Activated T-helper 1 cell treated with anti-CD3 and anti-CD28 coated beads, Interleukin-2, amount 50 U/mL, for 16 hours (primary cell): ENCODE measurements at places on chromosomes 12 and 14.

GRCh38 chr12:116358893-116359761, 81.6 kb upstream of the MED13L start:
- DNase-seq: peak; percentile 47

- no peak for DNase-seq
Measured at GRCh38 chr12:46362895-46363581, 9.5 kb downstream of the SLC38A2 start.

DNA sequence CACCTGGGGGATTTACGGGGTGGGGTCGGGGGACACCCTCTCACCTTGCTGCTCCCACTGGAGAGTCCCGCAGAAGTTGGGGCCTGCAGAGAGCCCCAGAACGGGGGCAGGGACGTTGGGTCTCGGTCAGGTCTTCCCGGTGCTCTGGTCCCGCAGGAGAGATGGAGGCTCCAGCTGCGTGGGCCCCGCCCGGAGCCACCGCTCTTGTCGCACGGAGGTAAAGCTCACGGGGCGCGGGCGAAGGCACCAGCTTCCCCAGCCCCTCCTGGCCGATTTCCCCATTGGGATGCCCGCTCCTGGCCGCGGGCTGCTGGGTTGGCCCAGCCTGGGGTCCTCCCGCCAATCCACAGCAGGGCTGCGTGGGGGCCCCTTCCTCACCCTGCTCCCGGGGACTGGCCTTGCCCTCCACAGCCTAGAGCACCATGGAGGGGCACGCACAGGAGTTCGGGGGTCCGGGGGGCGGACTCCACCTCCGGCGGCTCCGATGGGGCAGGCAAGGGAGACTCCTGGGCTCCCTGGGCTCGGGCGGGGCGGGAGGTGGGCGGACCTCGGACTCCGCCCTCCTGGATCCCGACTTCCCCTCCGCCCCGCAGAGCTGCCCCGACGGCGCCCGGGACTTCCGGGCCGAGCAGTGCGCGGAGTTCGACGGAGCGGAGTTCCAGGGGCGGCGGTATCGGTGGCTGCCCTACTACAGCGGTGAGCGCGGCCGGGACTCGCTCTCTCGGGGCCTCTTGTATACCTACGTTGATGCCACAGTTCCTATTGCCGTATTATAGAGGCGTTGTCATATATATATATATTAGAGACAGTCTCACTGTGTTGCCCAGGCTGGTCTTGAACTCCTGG, 8.4 kb downstream of the PAPLN start:
- DNase-seq: no peak

DNA sequence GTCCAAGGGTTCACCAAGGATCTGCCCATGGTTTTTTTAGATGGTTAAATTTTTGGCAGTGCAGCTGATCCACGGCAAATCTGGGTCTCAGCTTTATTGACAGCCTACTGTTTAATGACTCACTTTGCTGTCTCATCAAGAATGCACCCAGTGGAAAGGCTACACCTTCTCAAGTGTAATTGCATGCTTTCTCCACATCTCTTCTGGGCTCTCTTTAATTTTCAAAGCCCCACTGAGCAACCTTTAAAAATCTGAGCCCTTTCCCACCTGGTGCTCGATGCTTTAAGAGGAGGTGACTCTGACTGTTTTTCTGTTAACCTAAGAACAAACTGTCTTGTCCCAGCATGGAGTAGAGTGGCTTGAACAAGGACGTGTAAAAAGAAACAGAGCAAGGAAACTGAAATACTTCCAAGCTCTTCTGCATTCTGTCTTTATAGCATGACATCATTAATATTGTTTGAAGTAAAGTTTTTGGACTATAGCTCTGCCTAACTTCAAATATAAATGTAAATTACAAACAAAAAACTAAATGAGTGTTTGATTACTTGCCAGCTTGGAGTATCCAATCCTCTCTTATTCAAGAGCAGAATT, 214.2 kb upstream of the KRR1 start:
- DNase-seq: no peak

DNA sequence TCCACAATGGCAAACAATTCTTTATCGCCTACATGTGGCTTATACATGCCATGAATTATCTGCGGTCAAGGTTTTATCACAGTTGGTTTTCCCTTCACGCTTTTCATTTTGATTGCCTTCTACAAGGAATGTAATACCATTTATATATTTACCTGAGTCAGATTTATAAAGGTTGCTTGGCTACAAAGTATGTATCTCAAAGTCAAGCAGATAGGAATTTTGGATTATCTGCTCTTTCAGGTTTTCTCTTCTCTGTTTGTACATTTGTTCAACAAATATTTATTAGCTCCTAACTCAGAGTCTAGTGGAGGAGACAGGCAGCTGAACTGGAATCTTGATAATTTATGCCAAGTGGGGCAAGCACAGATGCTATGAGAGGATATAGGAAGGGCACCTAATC, 28.5 kb upstream of the CISTR start:
- no peak for DNase-seq

DNA sequence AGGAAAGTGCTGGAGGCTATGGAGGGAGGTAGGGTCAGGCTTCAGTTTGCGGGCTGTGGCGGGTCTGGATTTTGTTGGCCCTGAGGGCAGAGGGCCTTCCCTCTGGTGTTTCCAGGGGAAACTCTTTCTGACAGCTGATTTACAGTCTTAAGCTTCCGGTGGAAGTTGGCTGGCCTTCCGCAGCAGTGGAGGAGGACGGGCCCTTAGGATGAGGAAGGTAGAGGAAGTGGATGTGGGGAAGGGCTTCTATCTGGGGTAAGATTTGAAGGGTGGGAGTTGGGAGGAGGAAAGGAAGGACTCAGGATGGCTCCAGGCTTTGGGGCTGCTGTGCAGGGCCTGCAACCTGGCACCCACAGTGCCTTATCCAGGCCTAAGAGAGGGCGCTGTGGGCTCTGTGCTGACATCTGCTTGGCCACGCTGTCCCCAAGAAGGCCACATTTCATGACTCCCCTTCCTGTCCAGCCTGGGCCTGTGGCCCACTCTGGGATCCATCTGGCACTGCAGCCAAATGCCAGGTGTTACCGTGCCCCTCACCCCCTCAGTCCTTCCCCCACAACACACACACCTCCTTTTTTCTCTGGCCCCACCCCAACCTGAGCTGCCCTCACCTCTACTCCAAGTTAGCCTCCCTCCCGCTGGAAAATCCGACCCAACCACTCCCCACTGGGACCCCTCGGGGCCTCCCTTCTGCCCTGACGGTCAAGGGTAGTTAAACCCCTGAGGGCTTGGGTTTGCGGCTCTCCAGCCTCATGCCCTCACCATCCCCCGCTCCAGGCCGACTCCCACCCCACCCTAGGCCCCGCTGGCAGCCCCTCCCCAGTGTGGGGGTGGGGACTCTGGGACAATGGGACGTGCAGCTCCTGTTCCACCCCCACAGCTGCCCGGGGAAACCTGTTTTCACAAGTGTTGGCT, 7.7 kb upstream of the PPP1R13B start:
- DNase-seq: no peak

- DNase-seq: no peak
Measured at GRCh38 chr12:124626971-124627411, 59.6 kb upstream of the NCOR2 start.

- DNase-seq: no peak
Measured at GRCh38 chr12:18684430-18684829, 53.4 kb downstream of the PLCZ1 start.

DNA sequence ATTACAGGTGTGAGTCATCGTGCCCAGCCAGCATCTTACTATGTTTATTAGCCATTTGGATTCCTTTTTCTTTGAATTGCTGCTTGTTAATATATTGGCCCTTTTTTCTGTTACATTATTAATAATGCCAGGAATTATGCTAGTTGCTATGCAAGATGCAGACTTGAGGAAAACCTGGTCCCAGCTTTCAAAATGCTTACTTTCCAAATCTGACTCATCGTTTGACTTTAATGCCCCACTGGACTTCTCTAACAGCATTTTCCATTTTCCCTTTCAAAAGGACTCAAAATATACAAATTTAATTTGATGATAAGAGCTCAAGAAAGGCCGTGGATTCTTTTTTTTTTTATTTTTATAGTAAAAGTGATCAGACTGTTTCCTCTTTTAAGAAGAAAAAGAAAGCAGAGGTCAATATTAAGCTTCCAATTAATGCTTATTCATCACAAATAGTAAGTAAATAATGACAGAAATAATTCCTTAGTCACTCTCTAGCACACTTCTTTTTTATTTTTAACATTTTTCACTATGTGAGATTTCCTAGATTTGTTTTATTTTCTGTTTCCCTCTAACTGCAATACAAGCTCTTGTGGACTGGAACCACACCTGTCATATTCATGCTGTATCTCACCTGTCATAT, 146.1 kb upstream of the FGD4 start:
- no peak for DNase-seq

DNA sequence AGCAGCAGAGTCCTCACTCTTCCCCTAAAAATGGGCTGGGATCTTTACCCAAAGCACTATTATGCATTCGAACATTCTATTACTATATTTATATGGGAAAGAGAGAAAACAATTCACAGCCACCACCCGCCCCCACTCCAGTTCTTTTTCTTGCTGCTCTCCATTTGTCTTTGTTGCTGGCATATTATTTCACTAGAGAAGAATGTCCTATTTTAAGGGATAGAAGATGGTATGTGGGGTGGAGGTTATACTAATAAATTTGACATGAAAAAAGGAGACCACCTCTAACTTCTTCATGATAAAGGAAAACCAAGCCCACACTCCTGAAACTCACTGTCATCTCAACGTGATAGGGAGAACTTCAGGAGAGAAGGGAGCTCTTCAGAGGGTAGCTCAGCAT, 28.5 kb upstream of the NTF3 start:
- no peak for DNase-seq

DNA sequence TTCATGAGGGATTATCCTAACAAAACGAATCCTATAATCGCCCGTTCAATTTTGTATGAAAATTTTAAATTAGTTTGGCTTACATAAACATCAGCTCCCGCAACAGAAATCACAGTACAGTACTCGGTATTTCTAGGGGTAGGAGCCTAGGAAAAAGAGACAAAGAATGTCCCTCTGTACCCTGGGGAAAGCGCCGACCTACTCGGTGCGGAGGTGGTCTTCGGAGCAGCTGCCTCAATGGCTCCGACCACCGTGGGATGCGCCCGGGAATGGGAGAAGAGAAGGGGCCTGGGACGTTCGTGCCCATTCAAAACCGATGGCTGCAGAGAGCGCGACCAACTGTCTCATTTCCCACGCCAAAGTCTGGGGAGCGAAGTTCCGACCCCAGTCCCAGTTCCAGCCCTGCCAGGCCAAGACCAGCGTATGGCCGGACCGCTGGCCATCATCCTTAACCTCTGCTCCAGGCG, 618 bp downstream of the GNPNAT1 start:
- DNase-seq: no peak

DNA sequence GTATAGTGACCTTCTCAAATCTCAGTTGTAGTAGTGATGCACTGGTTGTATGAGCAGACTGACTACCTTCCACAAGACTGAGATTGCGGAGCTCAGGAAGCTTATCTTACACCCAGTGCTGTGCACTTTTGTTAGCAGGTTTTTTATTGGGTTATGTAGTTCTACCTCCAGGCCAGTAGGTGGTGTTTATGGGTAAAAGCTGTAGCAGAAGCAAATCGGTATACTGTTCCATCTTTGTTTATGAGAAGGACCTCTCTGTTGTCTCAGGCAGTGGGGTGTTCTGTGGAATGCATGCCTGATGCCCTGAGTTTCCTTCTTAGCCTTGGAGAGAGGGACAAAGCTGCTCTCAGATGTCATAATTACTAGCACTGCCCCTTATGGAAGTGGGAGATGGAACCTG, 217.8 kb downstream of the LRFN5 start:
- no peak for DNase-seq

DNA sequence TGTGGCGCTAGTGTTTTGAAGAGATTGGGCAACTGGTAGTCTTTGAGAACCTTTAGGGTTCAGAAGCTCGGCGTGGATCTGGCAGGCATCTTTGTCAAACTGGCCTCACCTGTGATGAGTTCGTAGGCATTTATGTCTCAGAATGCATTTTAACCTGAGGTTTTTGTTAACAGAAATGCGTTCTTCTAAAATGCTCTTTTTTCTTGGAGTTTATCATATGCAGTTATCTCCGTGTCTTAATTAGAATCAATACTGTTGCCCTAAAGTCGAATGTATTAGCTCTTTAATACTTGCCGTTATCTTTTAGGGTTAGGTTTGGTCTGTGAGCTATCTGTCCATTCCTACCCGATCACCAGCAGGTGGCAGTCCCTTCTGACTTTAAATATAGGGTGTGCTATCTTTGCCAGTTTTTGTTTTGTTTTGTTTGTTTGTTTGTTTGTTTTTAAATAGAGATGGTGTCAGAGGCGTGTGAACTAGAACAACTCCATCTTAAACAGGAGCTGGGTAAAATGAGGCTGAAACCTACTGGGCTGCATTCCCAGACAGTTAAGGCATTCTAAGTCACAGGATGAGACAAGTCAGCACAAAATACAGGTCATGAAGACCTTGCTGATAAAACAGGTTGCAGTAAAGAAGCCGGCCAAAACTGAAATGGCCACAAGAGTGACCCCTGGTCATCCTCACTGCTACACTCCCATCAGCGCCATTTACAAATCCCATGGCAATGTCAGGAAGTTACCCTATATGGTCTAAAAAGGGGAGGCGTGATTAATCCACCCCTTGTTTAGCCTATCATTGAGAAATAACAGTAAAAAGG, 1.4 kb downstream of the ATF1 start:
- DNase-seq: no peak

DNA sequence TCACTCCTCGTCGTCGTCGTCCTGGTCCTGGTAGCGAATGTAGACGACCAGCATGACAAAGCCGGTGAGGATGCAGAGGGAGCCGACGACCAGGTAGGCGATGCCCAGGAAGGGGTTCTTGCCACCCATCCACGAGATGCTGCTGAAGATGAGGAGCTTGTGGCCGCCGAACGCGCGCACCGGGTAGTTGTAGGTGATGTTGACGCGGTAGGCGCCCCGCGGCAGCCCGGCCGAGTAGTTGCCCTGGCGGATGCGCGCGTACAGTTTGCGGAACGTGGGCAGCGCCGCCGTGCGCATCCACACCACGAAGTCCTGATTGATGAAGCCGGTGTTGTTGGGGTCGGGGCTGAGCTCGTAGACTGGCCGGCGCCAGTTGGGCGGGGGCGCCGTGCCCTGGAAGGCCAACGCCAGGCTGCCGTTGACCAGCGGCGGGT, 1.0 kb downstream of the TMEM30B start:
- peak; percentile 8 for DNase-seq

GRCh38 chr14:37083599-37083998, 88.8 kb downstream of the SLC25A21 start:
- no peak for DNase-seq

- DNase-seq: no peak
Measured at GRCh38 chr12:97216848-97217247, 245.8 kb upstream of the RMST start.

GRCh38 chr14:94129758-94130414, 482 bp upstream of the IFI27L2 start:
- no peak for DNase-seq

DNA sequence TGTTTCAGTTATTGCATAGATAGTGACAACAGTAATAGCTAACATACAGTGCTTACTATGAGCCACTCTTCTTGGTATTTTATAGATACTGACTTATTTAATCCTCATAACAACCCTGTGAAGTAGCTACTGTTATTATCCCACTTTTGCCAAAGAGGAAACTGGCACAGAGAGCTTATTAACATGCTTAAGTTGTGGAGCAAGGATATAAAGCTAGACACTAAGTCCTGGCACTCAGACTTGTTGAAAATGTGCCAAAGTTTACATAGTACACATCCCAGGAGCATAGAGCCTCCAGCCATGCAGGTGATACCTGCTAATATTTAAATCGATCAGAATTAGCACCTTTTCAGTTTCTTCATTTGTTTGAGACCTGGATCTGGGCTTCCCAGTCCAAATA, 41.8 kb downstream of the VEZT start:
- no peak for DNase-seq

- no peak for DNase-seq
Measured at GRCh38 chr14:22882529-22883172, 371 bp upstream of the REM2 start.
